Right forelimb (tissue), 1 donor: ENCODE measurements at places on chromosomes 7 and 10.
A peak's percentile ranks its signal among the peaks of the same experiment; 100 is the strongest.

DNA sequence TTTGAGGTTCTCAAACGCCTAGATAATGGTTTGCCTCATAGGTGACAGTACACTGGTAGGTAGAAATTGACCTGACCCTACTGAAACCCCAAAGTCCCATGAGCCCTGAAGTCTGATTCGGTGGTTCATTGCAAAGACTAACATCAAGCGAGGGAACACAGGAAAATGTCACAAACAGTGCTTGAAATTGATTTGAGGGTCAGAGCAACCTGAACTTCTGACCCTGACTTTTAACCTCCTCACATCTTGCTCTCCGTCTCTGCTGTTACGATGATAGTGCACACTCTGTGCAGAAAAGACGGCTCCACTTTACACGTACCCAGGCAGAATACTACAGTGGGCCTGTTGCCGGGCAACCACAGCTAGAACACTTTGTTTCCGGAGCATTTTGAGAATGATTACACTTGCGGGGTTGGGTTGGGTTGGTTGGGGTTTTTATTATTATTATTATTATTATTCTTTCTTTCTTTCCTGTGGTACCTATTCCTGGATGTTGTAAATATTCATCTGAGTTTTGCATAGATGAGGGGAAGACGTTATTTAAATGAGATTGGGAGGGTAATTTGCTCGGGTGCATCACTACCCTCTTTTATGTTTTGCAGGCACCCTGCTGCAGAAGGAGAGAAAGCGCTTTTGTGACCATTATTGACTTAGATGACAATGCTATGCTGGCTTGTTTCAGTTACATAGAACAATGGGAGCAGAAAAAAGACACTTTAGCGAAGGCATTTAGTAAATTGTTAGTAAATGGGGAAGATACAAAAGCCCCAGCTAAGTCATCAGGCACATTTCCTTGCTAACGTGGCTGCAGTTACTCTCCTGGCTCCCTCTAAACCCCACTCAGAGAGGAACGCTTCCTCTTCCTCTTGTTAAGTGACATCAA is 438.1 kb upstream of the NRP1 start:
- DNase-seq, result no peak

DNA sequence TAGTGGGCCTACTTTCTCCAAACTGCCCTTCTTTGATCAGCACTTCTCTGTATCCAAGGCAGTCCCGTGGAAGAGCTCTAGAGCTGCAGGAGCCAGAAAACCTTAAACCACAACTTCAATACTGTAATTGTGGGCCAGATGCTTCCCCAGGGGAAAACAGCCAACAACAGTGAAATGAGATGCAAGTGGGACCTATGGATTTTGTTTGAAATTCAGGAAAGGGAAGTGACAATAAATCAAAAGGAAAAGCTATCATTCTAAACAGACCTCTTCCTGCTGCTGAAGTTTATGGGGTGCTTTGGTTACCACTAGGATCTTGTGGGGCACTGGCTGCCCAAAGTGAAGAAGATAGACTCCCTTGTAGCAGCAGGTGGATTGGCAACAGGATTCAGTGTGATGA is 1031.7 kb downstream of the LRMDA start:
- no peak for DNase-seq

GRCh38 chr7:16428672-16429071 is 7.3 kb upstream of the CRPPA start:
- no peak for DNase-seq

GRCh38 chr7:111083413-111083812 is 7.5 kb upstream of the LRRN3 start:
- no peak for DNase-seq

DNA sequence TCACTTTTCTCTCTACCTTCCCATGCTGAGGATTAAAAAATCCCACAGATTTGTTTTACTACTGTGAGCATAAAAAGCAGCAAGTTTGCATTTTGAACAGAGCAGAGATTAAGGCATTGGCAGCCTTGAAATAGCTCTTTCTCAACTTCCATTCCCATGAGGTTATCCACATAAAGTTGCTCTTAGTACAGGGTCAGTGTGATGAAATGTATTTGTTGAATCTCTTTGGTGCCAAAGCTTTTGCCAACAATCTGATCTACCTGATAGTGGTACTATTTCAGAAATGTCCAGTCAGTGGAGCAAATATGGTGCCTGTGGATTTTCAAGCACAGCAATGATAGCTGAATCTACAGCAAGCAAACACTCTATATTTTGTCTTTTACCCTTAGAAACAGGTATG is 254.8 kb downstream of the INHBA start:
- no peak for DNase-seq

DNA sequence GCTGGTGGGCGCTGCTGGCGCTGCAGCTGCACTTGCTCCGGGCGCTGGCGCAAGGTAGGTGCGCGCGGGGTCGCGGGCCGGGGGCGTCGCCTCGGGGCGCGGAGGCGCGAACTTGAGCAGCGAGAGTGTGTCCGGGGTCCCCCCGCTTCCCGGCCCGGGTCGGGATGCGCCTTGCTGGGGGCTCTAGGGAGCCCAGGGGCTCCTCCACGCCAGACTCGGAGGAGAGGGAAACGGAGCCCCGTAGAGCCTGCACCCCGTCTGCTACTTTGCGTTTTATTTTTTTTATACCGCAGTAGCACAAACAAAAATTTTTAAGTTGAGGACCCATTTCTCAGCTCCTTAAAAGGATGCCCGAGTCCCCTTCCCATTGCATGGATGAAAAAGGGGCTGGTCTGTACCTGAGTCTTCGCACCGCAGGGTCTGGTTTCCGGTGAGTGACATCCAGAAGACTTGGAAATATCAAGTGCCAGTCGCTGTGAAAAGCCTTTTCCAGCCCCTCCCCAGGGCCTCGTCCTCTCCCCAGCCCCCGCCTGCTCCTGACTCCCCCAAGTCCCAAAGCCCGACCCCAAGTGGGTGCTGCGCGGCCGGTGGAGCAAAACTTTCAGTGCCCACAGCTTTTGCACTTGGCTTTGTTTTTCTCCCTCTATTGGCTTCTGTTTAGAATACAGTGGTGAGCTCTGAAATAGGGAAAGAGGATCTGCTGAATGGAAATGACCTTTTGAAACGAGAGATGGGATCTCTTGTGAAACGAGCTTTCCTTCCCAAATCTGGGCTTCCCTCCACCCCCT is 973 bp downstream of the SDK1 start:
- peak; percentile 49 for DNase-seq

DNA sequence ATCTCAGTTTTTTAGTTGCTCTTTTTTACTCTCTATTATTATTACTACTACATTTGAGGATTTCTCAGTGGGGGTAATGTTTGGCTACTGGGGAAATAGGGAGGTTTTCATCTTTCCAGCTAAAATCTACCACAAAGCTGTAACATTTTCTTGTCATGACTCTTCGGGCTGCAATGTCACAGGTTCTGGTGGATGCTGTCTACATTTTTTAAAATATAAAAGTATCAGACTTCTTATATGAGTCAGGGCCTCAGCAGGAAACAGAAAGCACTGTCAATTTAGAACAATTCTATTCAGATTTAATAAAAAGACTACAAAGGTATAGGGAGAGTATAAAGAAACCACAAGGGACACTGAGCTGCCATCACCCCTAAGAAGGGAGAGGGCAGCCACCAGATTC is 61.6 kb downstream of the DNAJC12 start:
- DNase-seq, result no peak

DNA sequence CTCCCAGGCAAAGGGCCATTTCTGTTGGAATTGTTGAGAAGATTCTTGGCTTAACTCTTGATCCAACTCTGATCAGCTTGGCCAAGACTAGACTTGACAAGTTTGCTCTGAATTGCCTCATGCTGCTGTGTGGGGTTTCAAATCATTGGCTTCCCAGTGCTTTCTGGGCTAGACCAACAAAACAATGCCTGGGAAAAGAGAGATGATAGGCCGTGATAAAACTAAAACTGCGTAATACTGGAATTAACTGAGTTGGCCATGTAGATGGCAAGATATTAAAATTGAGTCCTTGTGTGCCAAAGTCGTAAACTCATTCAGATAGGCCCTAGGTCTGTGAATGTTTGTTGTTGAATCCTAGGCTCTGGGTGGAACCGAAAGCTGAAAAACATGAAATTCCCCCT is 222.6 kb downstream of the MGMT start:
- no peak for DNase-seq

- no peak for DNase-seq
These were observed 42.5 kb downstream of the ABLIM1 start for GRCh38 chr10:114615600-114616007.

DNA sequence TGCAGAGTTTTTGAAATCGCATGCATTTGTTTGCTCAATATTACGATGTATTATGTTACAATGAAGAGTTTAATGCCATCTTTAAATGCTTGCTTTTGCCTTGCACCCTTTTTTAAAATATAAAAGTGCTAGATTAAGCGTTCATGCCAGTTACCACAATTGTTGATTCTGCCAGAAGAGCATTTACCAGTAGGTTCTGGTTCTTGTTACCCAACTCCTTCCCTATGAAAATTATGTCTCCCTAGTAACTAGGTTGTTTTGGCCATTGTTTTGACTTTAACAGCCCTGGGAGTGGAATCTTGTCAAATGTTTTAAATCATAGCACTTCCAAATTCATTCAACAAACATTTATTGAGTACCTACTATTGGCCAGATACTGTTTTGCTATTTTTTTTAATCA is 32.8 kb upstream of the CDK14 start:
- DNase-seq, result no peak

- no peak for DNase-seq
These were observed 47.5 kb upstream of the DMBT1 start for GRCh38 chr10:122513053-122513452.

DNA sequence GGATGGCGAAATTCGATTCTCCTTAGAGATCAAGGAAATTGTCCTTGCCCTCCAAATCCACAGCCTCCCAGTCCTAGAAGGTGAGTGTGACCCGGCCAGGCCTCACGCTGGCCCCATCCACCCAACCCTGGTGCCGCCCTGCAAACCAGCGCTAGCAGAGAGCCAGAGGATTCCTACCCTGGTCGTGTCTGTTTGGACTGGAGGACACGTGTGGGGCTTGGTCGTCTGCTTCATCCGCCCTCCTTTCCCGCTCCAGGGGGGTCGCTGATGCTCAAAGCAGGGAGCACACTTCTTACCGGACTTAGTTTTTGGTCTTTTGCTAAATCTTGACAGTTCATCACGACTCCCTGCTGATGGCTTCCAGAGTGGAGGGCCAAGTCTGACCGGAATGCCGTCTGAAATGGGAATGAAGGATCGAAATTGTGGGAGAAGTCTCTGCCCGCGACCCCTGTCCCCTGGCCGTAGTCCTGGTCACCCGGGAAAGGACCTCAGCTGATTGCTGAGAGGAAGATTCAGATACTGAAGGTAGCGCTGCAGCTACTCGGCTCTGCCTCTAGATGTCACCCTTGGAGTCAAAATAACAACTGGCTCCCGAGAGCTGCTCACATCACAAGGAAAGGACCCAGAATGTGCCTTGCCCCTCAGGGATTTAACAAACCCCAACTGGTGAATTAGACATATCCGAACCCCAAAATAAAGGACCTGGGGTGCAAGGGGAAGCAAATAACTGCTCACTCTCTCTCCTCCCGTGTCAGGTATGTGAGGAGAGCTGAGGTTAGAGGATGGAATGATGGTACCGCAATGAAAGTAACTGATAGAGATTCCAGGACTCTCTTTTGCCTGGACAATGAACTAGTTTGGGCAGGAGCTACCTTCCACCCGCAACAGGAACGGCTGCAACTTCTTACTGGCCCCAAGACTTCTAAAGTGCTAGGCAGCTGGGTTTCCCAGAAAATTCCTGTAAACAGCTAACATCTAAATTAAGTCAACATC is 23.5 kb upstream of the ORC5 start:
- DNase-seq, result peak; percentile 62

GRCh38 chr10:97612386-97612785 is 20.9 kb downstream of the MORN4 start:
- DNase-seq, result peak; percentile 52

GRCh38 chr10:9504227-9504626 is 1449.7 kb downstream of the GATA3 start:
- no peak for DNase-seq

GRCh38 chr7:41046221-41046761 is 656.6 kb downstream of the INHBA start:
- no peak for DNase-seq

DNA sequence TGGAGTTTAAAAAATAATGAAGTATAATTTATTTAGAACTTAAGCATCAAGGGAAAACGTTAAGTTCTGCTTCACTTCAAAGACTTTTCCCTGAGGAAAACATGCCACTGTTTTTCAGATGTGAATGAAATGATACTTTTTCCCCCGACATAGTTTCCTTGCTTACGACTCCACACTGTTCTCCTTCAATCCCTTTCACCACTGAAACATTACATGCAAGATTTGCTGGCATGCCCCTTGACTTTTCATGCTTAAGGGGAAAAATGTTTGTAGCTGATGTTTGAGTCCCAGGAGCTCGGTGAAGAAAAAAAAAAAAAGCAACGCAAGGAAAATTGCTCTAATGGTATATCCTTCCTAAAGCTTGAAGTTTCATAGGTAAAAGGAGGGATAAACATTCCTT is 10.0 kb downstream of the GLI3 start:
- no peak for DNase-seq
